ENCODE measurements at places on chromosomes 6 and 20.

DNA sequence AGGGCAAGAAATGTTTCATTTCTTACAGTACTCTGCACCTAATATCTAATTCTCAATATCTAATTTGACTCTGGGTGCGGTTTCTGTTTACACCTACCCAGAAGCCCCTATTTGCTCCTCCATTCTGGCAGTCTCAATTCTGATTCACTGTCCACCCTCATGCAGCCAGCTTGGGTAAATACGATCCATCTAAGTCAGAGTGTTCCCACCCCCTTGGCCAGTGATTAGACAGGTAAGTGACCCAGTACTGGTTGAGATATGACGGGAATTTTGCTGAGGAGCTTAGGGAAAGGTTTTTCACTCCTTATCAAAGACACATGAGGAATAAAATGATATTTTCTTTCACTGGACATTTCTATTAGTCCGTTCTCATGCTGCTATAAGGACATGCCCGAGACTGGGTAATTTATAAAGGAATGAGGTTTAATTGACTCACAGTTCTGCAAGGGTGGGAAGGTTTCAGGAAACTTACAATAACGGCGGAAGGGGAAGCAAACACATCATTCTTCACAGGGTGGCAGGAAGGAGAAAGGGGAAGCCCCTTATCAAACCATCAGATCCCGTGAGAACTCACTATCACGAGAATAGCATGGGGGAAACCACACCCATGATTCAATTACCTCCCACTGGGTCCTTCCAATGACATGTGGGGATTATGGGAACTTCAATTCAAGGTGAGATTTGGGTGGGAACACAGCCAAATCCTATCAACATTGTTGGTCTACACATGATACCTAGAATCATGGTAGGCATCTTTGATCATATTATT is 29.4 kb downstream of the GLO1 start:
- no peak for DNase-seq

DNA sequence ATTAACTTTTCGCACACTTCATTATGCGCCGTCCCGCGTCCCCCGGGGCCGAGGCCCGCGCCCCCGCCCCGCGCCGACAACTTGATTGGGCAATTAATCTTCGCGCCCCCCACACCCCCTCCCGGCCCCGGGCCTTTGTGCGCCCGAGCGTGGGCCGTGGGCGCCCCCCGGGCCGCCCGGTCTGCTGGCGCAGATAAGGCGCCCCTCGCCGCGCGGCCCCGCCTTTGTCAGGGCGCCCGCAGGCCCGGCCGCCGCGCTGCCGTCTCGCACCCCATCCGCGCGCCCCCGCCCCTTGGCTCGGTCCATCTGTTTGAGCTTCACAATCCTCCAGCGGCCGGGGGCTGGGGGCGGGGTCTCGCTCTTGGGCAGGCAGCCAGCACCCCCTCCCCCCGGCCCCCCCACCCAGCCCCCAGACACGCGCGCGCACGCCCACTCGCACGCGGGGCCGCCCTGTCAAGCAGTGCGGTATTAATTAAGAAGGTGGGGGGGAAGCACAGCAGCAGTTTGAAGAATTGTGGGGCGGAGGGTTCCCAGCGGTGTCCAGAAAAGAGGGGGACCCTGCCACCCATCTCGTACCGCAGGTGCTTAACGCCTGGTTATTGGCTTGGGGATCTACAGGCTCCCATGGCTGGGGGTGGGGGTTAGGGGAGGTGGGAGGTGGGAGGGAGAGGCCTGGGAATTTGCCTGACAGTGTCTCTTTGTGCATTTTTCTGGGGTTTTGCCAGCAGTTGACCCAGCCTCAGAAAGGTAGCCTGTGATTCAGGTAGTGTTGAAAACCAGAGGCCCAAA is 34.6 kb upstream of the SCRT2 start:
- DNase-seq = no peak

DNA sequence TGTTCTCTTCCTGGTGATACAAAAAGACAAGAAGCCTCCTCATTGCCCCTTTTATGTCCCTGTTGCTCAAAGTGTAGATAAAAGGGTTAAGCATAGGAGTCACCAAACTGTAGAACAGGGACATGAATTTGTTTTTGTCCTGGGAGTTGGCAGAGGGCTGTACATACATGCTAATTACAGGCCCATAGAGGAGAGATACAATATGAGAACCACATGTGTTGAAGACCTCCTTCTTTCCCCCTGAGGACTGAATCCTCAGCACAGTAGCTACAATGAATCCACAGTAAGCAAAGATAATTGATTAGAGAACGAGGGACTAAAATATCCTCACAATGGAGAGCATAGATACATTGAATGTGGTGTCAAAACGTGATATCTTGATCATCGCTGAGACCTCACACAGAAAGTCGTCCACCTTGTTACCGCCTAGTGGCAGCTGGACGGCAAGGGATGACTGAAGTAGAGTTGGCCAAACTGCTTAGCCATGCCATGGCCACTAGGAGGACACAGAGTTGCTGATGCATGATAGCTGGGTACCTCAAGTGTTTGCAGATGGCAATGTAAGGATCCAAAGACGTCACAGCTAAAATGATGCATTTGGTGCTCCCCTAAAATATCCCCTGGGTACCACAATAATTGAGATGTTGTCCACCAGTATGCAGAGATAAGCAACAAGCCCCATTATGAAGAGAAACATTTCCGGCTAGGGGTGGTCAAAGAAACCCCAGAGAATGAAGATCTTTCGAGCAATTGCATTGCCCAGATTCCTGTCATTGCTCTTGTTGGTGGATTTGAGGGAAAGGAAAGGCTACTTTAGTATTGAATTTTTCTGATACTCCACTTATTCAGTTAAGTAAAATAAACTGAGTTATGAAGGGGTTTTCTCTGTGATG is 15.0 kb downstream of the OR2B3 start:
- no peak for DNase-seq

- DNase-seq = no peak
Measured at GRCh38 chr6:137116807-137117206, 56.6 kb downstream of the IL22RA2 start.

- no peak for DNase-seq
Measured at GRCh38 chr20:34240693-34241615, at the start of gene ASIP. Gene ASIP (plus strand): TSS chr20:34241423. CDS start chr20:34260375, 18,952 bp downstream.

- DNase-seq = no peak
Measured at GRCh38 chr20:34301587-34302311, 1.4 kb downstream of the AHCY start.

DNA sequence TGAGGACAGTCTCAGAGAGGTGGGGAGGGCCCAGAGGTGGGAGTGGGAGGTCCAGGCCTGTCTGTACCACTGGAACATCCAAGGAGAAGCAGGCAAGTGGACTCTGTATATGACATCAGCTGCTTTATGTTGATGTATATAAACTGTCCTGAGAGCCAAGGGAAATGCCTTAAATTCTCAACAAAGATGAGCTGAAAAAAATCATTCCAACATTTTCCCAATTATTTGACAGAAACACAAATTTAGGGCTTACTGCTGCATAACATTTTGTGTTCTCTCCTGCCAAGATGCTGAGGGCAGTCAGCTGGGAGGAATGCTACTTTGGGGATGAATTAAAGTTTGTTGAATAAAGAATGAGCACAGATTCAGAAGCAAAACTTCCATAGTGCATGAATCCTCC is 52.8 kb downstream of the FOXC1 start:
- DNase-seq = no peak

DNA sequence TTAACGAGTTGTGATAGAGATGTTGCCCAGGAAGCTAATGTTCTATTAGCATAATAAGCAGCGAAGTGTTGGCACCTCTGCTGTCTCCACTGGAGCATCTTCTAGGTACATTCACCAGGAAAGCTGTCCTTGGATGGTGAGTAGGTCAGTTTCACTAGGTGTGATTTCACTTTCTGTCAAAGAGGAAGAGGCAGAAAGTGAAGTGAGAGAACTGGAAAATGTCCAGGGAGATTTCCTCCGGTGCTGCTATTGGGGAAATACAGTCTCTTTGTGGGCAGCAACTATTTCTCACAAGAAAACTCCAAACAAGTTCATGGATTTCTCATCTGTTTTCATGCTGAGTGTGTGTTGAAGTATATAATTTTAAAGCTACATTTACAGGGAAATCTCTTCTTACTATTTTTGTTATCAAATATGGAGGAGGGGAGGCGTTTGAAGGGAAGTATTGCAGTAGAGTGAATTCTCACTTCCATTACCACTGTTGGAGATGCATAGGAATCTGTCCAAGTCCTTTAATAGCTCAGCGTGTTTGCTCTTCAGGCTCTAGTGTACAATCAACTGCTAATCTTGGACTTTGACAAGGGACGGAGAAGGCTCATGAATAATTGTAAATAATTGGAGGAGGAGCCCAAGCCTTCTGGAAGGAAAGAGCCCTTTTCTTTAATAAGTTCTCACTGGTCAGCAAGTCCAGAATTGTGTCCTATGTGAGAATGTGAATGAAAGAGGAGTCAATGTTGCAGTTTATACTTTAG is 16.1 kb upstream of the TSBP1 start:
- no peak for DNase-seq

GRCh38 chr6:96460052-96460700 is 61.4 kb upstream of the UFL1 start:
- DNase-seq = no peak

GRCh38 chr20:38275815-38276550 is 15.4 kb upstream of the KIAA1755 start:
- DNase-seq = no peak

DNA sequence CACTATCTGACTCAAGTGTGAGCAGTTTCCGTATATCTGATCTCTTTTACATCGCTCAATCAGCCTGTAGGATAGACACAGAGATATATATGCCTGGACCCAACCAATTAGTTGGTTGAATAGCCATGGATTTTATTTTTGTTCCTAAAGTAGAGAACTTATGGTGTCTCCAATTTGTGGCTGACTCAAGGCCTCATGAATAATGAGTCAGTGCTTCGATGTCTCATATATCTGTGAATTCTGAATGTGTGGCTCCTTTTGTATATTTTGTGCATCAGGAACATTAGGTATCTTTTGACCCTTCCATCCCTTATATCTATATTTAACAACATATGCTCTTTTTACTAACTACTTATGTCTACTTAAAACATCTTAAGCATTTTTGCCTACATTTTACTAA is 64.5 kb downstream of the OR2B2 start:
- no peak for DNase-seq

GRCh38 chr6:80158478-80158989 is 52.1 kb downstream of the BCKDHB start:
- DNase-seq = no peak

GRCh38 chr6:109799664-109800063 is 108.6 kb downstream of the FIG4 start:
- no peak for DNase-seq

DNA sequence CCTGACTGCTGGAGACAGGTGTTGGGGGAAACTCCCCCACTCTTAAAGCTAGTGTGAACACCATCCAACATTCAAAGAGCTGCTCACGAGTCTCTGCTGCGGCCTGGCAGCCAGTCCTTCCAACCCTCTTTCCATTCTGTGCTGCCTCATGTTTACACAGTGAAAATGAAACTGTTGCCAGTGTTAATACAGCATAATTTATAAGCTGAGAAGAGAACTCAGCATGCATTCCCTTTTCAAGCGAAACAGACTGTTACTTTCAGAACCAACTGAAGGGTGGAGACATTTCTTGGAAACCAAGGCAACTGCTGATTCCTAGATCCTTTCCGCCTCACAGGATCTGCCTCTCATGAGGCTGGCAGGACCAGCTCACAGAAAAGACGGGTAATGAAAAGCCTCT is 533.8 kb upstream of the ID4 start:
- DNase-seq = no peak

DNA sequence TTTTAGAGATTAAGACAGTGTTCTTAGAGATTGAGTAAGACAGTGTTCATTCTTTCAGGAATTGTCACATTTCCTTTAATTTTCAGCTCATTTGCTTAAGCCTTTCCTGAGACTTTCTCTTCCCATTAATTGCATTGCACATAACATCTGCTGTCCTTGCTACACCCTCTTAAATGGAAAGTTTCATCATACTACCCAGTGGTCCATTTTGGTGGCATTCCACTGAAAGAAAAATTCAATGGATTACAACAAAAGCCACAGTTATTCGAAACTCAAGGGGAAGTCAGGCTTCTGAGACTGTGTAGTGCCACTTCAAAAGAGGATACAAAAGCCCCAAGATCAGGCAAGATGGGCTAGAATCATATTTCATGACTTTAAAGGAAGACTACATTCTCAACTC is 64.0 kb downstream of the RSPO3 start:
- DNase-seq = no peak

DNA sequence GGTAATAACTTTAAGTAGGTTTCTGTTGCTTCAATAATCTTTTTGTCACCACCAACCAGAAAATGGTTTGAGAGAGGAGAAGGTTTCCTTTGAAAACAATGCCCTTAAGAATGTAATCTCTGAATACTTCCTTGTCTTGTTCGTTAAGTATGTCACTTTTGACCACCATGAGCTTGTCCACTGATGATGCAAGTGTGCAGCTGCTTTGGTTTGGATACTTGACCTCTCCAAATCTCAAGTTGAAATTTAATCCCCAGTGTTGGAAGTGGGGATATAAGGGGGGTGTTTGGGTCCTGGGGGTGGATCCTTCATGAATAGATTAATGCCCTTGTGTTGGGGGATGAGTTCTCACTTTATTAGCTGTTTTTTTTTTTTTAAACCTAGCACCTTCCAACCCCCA is 985.4 kb downstream of the EPHA7 start:
- DNase-seq = no peak

GRCh38 chr20:20491110-20491783 is 123.3 kb downstream of the INSM1 start:
- DNase-seq = no peak

DNA sequence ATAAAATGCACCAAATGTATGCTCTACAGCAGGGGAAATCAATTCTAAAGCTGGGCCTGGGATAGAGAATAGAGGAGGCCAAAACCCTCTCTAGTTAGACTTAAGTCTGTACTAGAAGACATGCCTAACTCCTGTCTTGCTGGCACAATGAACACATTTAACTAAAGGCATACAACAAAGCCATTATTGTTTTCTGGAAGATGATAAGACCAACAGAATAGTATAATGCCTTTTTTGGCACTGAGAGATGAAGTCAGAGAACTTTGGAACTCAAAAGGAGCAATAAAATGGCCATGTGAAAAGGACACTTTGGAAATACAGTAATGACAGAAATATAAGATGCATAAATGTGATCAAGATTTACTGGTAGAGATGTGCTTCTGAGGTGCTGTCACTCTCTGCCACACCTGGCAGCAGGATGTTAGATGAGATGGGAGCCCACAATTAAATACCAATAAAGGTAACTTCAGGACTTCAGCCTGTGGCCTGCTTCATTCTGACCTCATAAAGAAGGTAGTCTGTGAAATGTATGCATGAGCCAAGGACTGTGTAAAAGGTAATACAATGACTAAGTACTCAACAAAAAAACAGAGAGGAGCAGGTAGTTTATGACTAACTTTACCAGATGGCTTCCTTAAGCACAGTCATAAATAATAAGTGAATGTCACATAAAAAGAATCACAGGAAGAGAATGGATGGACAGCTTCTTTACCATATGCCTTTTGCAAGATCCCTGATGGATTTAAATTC is 333.4 kb downstream of the BCKDHB start:
- no peak for DNase-seq

DNA sequence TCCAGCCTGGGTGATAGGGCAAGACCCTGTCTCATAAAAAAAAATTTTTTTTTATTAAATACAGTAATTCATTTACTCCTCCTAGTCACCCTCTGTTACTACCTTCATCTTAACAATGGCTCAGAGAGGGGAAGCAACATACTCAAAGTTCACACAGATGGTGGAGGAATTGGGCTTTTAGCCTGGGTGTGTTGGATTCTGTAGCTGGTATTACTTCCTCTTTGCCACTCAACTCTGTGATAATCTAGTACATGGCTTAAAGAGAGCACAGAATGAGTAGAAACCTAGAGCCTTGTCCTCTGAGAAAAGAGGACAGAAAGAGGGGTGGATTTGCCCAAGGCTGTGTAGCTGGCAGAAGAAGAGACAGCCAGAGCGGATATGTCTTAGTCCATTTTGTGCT is 96.6 kb downstream of the DLGAP4 start:
- DNase-seq = no peak
